GM18507 (cell line): ENCODE measurements at places on chromosomes 6 and 20.
A peak's percentile ranks its signal among the peaks of the same experiment; 100 is the strongest.

- no peak for DNase-seq
Measured at GRCh38 chr6:113050979-113051378, 703.8 kb downstream of the RFPL4B start.

- DNase-seq = no peak
Measured at GRCh38 chr6:102717737-102718456, 1324.4 kb downstream of the GRIK2 start.

- no peak for DNase-seq
Measured at GRCh38 chr6:2528156-2528555, 222.6 kb downstream of the MYLK4 start.

DNA sequence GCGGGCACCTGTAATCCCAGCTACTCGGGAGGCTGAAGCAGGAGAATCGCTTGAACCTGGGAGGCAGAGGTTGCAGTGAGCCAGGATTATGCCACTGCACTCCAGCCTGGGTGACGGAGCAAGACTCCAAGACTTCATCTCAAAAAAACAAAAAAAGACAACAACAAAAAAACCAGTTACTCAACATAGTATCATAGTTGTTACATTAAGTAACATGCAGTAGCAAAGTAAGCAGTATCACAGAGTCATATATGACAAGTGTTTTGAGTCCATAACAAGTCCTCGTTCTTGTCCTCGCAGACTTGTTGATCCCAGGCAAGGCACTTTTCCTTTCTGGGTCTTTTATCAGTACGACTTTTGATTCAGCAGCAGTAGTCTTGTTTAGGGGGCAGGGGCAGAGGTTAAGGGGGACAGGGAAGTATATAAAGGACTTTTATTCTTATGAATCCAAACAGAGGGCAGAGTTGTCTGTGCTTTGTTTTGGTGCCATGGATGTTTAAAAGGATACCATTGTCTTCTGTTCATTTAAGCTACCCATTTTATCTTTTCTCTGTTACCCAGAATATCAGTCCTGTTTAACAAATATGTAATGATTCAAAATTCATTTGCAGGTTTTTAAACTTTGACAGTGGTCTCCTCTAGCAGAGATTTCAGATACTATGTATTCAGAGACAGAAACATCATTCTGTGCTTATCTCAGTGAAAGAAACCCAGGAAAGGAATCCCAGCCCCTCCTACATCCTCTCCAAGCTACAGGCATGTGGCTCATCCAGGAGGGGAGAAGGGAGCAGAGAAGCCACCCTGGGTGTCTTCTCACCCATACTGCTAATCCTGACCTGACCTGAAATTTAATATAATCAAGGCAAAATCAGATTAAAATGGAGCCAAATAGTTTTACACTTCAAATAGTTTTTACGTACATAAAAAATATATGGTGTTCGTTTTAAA, 137.9 kb upstream of the EDN1 start:
- DNase-seq = no peak

DNA sequence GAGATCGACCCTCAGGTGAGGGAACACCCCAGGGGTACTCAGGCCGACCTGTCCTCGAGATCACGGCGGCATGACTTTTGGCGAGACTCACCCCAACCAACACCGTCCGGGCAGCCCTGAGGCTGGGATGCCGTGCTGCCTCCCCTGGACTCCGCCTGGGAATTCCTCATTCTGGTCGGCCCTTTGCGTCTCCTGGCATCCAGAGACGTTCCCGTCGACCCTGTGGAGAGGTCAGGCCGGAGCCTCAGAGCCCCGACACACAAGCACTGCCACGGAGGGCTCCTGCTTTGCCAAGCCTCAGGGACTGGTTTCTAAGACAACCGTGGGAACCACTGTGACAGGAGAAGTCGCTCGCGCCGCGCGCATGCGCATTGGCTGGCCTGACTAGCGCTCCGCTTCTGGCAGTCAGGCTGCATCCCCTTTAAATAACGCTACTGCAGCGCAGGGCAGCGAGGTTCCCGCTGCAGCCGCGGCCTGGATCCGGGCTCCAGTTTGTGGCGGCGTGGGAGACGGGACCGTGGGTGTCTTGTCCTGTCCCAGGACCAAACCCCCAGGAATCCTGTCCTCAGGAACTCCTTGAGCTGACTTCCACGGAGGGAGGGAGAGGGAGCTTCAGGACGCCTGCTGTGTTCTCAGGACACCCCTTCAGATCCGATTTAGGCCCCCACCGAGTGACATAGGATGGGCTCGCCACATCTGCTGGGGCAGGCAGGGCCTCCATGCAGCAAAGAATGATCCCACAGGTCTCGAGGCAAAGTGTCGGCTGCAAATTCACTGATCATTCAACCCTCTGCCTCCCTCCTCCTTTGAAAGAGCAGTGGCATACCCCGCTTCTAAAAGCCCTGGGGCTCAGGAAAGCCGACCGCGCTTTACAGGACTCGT, 163.2 kb upstream of the ZNF337 start:
- no peak for DNase-seq

- no peak for DNase-seq
Measured at GRCh38 chr6:38080360-38080759, 260.8 kb downstream of the ZFAND3 start.

- no peak for DNase-seq
Measured at GRCh38 chr6:6704103-6705060, 115.9 kb downstream of the LY86 start.

DNA sequence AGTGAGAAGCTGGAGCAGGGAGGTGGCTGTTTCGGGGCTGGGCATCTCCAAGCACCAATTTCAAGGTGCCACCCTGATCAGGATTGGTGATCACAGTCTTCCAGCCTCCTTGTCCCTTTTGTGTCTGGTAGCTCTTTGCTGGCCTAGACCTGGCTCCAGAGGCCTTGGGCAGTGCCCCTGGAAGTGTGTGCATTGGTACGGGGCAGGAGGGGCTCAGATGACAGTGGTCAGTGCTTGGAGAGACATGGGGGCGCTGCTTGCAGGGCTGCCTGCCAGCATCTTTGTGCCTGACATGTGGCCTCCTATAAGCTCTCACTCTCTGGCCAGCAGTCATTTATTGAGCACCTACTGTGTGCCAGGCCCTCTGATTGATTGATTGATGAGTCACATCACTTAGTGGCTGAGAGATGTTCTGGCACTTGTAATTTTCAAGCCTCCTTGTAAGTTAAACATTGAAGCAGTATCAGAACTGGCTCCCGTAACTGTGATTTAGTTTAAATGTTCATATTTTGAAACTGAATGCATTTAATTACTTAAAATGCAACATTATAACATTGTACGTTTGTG, 61.7 kb downstream of the BCAS4 start:
- DNase-seq = no peak

DNA sequence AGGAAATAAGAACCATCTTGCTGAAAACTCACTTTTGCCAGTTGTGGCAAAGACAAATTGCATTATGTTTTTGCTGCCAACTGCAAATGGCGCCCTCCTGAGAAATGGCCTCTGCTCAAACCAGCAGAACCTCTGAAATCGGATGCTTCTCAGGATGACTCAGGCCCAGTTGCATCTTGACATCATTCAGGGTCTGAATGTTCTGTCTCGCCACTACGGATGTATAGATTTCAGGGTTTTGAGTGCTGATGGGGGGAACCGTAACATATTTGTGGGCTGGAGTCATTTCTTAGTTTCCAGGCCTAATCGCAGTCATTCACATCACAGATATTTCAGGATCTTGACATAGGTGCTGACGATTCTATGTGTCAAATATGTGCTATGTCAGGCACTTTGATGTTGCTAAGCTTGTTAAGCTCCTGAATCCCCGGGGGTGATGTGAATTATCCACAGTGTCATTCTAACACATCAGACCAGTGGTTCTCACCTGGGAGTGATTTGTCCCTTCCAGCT, 207.1 kb downstream of the NFATC2 start:
- no peak for DNase-seq

- DNase-seq = no peak
Measured at GRCh38 chr6:158642097-158642601, 2.4 kb downstream of the DYNLT1 start.

DNA sequence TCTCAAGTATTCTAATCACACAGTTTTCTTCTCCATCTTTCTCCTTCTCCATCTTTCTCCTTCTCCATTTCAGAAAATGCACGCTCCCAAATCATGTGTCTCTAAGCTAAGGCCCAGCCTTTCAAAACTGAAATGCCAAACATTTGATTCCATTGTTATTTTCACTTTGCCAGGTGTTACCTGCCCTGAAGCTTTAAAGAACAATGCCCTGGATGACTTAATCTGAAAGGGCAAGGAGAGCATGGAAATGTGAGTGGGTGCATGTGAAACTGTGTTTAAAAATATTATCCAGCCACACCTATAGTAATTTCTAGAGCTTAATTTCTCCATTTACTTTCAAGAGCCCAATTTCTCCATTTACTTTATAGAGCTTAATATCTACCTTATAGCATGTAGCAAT, 42.4 kb upstream of the GCLC start:
- no peak for DNase-seq

- DNase-seq = no peak
Measured at GRCh38 chr20:45156713-45157112, 18.0 kb upstream of the PI3 start.

DNA sequence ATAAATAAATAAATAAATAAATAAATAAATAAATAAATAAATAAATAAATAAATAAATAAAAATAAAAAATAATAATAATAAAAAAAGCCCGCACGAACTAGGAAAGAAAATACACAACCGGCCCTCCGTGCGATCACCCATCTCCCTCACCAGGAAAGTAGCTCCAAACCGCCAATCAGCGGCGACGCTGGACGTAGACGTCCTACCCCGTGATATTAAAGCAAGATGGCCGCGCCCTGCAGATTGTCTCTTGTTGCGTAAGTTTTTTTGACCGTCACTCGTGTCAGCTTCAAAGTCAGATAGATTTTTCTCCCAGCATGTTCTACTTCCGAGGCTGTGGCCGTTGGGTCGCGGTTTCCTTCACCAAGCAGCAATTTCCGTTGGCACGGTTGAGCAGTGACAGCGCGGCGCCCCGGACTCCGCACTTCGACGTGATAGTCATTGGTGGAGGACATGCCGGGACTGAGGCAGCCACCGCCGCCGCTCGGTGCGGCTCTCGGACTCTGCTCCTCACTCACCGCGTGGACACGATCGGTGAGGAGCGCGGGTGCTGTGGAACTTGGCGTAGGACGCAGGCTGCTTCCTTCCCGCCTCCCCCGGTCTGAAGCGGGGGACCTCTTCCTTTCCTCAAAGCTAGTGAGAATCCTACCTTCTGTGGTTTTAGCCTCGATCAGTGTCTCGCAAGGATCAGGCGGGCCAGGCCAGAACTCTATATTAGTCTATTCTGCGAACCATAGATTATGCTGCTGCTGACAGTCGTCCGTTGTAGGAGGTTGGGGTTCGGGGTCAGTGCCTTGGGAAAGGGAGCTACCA, at the start of gene MTO1:
Gene MTO1, plus strand, starts transcription at position 201 of the 814 bp plus-strand sequence. Its CDS starts 118 bp downstream, at position 319.
- DNase-seq = peak; percentile 78

DNA sequence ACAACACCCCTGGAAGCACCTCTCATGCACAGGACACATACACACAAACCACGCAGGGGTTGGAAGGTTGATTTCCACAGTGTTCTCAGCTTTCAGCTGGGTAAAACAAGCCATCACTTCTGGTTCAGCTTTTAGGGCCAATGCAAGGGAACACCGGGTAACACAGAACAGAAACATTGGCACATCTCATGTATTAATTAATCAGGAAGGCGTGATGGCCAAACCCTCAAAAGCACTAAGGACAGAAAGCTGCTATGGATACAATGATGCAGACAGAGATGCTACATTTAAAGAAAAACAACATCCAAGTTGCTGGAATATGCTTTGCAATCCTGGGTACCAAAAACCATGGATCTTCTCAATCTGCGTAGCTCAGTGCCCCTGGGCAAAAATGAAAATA, 104.3 kb upstream of the BEND6 start:
- DNase-seq = no peak

- no peak for DNase-seq
Measured at GRCh38 chr6:121695329-121695728, 259.9 kb downstream of the GJA1 start.

DNA sequence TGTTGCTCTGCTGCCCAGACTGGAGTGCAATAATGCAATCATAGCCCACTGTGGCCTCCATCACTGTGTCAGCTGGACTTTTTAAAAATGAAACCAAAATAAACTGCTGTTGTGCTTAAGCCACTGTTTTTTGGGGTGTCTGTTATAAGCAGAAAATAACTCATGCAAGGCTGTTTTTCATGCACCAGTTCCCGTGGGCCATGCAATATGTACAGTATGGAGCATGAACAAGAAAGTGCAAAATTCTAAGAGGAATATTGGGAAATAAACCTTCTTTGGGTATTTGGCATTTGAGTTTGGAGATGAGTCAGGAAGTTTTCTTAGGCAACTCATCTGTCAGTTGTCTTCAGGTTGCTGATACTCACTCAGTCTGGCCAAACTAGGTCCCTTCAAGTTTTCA, 14.9 kb upstream of the ZFAND3 start:
- DNase-seq = no peak

GRCh38 chr6:9458424-9458823, 956.5 kb downstream of the TFAP2A start:
- no peak for DNase-seq

DNA sequence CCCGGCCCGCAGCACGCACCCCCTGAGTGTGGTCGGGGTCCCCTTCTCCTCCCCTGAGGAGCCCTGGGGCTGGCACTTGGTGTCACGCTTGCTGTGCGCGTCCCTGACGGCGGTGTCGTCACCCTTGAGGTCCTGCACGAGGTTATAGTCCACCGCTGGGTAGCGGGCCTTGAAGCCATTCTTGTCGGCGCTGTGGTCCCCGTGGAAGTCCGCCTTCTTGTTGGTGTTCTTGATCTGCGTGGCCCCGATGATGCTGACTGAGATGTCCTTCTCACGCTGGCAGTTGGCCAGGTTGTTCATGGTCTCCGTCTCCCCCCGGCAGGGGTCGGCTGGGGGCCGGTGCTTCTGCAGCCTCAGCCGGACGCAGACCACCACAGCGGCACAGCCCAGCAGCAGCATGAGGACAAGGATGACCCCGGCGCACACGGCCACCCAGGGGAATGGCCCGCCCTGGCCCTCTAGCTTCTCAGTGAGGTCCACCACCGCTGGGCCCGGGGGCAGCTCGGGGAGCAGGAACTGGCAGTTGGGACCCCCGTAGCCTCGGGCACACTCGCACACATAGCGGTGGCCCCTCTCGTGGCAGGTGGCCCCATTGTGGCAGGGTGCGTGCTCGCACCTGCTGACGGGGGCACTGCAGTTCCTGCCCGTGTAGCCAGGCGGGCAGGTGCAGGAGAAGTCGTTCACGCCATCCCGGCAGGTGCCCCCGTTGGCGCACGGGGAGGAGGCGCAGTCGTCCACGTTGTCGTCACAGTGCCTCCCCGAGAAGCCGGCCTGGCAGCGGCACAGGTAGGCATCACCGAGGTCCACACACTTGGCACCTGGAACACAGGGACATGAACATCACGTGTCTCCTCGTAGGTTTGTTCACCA, 7.4 kb downstream of the DLL1 start:
- DNase-seq = no peak

DNA sequence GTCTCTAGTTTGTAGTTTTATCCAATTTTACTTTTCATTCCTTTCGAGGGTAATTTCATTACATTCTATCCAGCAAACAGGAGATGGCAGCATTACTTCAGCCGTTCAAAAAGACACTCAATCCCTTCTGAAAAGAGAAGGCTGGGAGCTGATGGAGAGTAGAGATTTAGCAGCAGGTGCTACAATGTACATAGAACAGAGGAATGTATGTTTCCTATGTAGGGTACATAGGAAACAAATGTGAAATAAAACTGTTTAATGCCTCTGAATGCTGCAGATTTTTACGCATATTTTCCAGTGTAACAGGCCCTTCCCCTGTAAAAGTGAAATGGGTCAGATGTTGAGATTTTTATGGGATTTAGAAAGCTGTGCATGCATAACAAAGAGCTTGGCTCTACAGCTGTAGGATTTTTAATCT, 16.0 kb downstream of the RPS12 start:
- DNase-seq = no peak
